ENCODE measurements at places on chromosomes 11 and 22.

DNA sequence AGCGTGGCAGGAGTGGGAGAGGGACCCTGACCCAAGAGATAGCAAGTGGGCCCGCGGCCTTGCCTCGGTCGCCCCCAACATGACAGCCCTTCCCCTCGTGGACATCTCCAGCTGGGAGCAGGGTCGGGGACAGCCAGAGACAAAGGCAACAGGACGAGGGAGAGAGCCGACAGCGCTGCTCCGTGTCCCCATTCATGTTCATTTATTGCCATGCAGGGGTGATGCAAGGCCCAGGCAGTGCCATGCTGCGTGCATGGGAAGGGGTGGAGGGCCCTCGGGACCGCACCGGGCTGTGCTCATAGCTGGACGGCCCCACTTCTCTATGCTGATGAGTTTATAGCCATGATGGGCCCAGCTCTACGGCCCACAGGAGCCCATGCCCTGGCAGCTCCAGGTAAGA is 12.7 kb downstream of the MRPL23 start:
- DNase-seq = no peak

DNA sequence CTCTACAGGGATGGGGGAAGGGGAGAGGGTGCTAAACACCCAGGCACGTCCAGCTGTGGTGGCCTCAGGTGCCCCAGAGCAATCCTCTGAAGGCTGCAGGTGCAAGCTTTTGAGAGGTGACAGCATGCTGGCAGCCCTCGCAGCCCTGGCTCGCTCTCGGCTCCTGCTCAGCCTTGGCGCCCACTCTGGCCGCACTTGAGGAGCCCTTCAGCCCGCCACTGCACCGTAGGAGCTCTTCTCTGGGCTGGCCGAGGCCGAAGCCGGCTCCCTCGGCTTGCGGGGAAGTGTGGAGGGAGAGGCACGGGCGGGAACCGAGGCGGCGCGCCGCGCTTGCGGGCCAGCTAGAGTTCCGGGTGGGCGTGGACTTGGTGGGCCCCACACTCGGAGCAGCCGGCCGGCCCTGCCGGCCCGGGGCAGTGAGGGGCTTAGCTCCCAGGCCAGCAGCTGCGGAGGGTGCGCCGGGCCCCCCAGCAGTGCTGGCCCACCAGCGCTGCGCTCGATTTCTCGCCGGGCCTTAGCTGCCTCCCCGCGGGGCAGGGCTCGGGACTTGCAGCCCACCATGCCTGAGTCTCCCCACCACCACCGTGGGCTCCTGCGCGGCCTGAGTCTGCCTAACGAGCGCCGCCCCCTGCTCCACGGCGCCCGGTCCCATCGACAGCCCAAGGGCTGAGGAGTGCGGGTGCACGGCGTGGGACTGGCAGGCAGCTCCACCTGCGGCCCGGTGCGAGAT is 112.1 kb downstream of the TRIM29 start:
- no peak for DNase-seq

GRCh38 chr11:819943-820649 is 1.4 kb downstream of the PNPLA2 start:
- DNase-seq = peak; percentile 80

- DNase-seq = peak; percentile 29
These were observed 42.6 kb upstream of the APOA1 start for GRCh38 chr11:116879800-116880625.

- peak; percentile 30 for DNase-seq
These were observed at the start of gene PNPLA3 for GRCh38 chr22:43923631-43924464. Gene PNPLA3, plus strand, starts transcription at chr22:43923805. Its CDS starts 107 bp downstream, at chr22:43923912.

DNA sequence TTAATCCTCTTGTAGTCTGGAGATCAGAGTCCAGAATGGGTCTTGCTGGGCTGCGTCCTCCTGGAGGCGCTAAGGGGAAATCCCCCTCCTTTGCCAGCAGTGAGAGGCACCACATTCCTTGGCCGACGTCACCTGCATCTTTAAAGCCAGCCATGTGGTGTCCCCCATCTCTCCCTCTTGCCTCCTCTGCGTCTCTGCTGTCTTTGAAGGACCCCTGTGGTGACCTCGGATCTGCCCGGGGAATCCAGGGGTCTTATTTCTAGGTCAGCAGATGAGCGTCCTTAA is 27.2 kb upstream of the PARVB start:
- DNase-seq = no peak

- no peak for DNase-seq
These were observed 221.3 kb downstream of the DDX10 start for GRCh38 chr11:108886005-108886659.

DNA sequence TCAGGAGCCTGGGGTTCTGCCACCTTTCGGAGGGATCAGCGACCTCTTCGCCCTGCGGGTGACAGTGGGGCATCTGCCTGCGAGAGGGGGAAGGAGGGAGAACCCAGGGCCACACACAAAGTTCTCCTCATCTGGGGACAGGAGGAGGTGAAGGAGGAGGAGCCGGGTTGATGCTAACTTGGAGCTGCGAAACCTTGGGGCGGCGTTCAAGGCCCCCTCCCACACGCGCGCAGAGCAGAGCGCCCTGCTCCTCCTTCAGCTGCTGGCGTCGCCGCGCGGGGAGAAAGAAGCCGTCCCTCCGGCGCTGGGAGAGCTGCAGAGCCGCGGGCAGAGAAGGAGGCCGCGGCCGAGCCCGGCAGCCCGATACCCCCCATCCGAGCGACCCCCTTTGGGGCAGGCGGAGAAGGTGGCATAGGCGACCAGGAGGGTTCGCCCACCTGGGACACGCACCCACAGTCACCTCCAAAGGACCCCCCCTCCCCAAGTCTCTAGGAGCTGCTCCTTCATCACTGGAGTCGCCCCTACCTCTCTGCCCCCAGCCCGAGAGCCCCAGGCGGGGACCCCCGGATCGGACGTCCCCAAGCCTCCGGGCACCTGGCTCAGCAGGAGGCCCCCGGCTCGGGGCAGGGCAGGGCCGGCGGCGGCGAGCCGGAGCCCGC is at the start of gene RASD2:
TSS of gene RASD2 (plus strand) at position 237 of the 659 bp plus-strand sequence. CDS start 5,979 bp downstream, outside the sequence.
- DNase-seq = no peak

DNA sequence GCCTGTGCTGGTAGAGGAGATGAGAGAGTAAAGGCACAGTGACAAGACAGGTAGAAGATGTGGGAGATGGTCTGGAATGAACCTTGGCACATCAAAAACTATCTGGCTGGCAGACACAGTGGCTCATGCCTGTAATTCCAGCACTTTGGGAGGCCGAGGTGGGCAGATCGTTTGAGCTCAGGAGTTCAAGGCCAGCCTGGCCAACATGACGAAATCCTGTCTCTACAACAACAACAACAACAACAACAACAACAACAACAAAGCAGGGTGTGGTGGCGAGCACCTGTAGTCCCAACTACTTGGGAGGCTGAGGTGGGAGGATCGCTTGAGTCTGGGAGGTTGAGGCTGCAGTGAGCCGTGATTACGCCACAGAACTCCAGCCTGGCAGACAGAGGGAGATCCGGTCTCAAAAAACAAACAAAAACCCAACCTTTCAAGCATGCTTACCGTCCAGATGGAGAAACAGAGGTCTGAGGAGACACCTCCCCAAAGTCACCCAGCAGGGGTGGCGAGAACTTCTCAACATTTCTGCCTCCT is 11.8 kb downstream of the KCTD21 start:
- DNase-seq = no peak

- no peak for DNase-seq
These were observed 384.8 kb downstream of the TENM4 start for GRCh38 chr11:79055856-79056631.

GRCh38 chr11:1565904-1566247 is 6.2 kb downstream of the DUSP8 start:
- no peak for DNase-seq

DNA sequence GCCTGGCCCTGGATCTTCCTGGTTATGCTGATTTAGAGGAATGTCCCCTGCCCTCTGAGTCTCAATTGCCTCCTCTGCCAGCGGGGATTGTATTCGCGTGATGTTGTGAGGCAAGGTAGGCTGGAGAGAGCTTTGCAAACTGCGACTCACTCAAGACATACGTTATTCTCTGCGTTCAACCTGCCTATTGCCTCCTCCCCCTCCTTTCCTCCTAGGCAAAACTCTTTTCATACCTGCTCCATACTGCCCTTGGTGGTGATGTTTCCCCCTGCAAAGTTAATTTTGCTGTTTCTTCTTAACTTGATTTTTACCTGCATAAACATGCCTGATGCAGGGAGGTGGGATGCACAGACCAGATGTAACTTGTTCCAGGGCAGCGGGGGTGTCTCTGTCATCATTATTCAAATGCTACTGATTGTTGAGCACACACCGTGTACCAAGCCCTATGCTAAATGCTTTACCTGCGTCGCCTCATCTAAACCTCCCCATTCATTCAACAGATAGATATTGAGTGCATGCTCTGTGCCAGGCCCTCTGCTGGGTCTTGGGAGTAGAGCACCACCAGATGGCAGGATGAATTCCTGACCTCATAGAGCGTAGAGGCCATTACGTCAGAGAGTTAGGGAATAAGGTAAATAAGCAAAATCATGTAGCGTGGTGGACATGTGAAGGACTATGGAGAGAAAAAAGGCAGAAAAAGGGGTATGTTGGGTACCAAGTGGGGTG is 29.0 kb downstream of the SGSM1 start:
- no peak for DNase-seq

GRCh38 chr22:30444632-30445437 is 19.3 kb downstream of the MTFP1 start:
- DNase-seq = peak; percentile 6

GRCh38 chr11:121464352-121464946 is 11.7 kb upstream of the SORL1-AS1 start:
- DNase-seq = peak; percentile 49

DNA sequence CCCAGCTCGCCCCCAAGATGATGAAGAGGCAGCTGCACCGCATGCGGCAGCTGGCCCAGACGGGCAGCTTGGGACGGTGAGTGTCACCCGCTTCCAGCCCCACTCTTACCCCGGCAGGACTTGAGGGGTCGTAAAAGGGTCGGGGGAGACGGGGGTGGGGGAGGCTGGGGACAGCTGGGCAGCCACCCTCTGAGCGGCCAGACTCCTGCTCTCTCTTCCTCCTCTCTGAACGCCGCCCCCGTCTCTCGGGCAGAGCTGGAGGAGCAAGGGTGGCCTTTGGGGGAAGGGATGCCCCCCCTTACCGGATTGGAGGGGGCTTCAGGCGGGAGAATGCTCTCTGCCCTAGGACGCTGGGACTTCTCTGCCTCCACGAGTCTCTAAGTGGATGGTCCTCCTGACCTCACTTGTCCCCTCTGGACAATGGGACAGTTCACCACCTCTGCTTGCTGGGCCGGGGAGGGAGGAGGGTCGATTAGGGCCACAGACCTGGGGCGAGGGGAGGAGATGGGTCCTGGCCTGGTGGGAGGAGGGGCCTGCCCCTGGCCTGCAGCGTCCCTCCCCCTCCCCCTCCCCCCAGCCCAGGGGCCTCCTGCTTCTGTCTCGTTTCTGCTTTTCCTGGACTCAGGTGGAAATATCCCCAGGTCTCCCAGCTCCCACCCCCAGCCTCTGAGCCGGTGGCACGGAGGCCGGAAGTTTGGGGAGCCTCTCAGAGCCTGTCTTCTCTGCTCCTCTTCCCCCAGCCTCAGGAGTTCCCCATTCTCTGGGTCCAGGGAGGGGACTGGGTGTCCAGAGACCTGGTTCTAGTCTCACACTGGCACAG is 512 bp downstream of the SH3BP1 start:
- DNase-seq = no peak

GRCh38 chr22:45240104-45240809 is 437 bp downstream of the KIAA0930 start:
- no peak for DNase-seq

GRCh38 chr11:75497788-75498409 is 27.8 kb downstream of the GDPD5 start:
- DNase-seq = no peak

DNA sequence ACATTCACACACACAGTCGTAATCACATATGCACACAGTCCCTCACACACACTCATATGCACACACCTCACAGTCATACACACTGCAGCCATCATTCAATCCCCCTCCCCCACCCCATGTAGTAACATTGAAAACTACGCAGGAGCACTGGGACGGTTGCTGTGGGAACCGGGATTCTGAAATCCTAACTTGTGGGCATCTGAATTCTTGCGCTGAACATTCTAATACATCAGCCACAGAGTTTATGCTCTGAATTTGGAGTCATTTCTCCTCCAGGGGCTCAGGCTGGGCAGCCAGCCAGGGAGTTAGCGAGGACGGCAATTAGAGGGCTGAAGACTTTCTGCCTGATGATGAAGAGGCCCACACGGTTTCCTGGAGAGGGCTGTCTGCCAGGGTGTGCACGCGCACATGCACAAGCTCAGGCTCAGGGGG is 32.7 kb downstream of the CD6 start:
- DNase-seq = peak; percentile 59

DNA sequence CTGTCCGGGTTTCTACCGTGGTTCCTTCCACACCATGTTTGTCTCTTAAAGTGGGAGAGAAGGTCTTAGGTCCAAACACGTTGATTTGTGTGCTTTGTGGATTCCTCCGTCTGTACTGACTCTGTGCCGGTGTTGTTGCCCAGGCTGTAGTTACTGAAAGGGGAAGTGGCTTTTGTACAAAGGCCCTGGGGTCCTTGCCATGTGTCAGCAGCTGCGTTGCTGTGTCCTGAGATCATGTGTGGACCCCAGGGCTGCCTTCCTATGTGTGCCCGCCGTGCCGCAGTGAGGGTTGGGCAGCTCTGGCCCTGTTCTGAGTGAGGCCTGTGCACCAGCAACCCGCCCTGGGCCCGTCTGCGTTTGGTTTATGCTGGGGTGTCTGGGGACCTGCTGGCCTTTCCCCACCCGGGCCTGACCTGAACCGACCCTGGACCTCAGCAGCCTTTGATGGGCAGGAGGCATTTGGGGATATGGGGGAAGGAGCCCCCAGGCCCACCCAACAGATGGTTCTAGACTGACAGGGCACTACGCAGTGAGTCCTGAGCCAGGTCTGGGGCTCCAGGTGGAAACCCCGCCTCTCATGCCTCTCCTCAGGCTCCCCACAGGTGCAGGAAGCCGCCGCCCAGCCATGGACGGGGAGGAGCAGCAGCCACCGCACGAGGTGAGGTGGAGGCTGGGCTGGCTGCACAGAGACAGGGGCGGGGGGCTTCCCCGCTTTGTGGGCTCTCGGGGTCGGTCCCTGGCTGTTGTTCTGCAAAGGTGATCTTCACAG is 6.9 kb downstream of the TRABD start:
- DNase-seq = no peak

DNA sequence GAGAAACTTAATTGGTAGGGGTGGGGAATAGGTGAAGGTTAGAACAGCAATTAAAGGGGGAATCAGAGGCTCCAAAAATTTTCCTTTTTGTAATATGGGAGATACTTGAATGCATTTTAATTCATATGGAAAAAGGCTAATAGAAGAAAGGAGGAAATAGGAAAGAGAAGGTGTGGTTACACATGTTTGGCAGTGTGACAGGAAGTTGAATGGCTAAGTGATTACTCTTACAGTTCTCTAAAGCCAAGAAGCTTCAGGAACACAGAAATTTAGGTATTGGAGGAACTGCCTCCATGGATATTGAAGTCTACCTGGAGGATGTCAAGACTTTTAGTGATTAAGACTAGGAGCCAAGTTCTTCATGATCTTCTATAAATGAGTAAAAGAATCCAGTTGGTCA is 6.3 kb downstream of the NXPE2 start:
- no peak for DNase-seq
